Erythroblast (primary cell): ENCODE measurements at places on chromosomes 3 and 15.

- no peak for DNase-seq
Measured at GRCh38 chr3:124084022-124084881, 92.3 kb upstream of the ROPN1 start.

DNA sequence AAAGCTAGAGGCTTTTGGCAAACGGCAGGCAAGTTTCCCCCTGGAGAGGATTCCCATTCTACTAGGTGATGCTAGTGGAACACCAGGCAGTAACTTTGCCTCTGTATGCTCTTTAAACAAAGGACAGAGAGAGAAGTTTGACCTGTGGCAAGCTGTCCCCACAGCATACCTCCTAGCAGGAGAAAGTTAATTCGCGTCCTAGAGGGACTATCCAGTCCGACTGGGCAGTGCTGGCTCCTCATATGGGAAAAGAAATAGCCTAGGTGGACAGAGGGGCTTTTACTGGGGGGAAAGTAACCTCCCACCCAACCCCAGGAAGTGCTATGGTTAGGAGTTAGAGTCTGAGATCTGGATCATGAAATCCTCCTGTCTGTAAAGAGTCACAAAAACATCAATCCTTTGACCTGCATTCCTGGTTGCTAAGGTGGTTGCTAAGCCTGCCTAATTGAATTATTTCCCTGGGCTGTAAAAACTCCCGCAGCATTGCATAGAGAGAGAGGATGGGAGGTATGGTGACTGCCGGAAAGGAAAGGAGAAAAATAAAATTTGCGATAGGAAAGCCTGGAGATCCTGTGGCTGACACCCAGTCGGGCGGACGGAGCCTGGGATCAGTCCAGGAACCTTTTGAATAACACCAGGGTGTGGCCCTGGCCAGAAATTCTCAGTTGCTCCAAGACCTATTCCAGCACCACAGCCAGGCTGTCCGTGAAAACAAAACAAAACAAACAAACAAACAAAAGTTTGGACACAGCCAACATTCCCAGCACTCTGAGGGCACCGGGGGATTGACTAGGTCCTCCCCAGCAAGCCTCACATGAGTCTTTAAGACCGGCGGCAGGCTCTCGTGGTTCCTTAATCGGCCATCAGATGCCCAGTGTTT, 67.7 kb upstream of the ATP11B start:
- no peak for DNase-seq

GRCh38 chr3:99630815-99631214, 7.6 kb upstream of the COL8A1 start:
- DNase-seq = no peak

DNA sequence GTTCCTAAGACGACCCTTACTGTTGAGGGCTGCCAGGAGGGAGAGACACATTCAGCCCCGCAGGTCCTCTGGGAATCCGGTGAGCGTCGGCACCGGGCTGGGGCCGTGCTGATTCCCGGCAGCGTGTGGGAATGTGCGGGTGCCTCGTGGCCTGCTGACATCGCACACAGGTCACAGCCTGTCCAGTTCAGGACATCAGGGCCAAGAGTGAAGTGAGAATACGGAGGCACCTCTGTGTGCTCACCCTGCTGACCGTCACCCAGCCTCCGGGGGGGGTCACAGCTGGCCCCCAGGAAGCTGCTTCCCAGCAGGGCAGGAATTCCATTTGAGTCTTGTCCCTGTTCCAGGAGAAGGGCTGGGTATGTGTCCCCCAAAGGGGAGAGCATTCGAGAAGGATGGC, 53.6 kb downstream of the PGPEP1L start:
- DNase-seq = no peak

- DNase-seq = no peak
Measured at GRCh38 chr3:47001731-47002170, 22.3 kb downstream of the NBEAL2 start.

- DNase-seq = no peak
Measured at GRCh38 chr3:4984511-4984864, 5.3 kb downstream of the BHLHE40 start.
